ENCODE measurements at places on chromosomes 4 and X.

DNA sequence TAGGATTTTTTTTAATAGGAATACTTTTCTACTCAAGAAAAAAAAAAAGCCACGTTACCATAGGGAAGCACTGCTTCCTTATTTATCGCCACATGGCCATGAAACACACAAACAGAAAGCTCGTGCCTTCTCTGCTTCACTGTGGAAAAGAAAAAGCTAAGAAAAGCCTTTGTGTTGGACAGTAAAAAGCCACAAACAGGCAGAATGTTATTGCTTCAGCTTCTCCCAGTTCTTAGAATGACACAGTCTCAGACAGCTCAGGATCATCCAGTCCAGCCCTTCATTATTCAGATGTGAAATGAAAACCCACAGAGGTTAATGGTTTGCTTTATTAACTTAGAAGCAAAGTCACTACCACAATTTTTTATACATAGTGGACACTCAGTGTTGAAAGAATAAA lies 181.6 kb upstream of the NOCT start:
- DNase-seq: no peak

- peak; percentile 39 for DNase-seq
Observed at GRCh38 chr4:17324386-17324830, 187.5 kb downstream of the QDPR start.

DNA sequence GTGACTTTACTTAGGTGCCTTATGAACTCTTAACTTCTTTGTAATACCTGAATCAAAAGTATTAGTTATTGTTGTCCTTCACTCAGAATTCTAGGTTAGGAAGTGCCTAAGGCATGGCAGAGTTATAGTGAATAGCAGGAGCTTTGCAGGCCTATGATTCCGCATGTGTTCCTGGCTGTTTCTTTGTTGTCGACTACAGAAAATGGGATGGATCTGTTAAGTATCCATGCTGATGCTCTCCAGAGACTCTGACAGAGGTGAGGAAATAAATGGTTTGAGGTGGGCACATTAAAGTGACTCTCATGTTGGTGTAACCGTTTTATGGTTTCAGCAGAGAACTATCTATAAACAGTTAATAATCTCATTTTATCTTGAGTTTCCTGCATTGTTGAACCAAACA lies 1601.3 kb downstream of the PCDH7 start:
- DNase-seq: no peak

DNA sequence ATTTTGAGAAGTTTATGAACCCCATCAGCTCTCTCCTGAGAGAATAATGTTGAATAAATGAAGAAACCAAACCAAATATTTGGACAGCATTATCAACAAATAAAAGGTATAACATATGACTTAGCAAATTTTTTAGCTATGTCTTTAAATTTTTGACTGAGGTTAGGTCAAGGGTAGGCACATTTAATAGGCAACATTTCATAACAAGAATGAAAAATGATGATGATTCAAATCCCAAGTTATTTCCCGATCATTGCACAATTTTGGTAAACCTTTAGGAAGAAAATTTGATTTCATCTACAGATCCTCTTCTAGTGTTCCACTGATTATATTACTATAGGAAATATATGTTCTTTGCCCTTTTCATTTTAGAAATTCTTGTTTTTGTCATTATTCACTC lies 123.7 kb upstream of the TLR3 start:
- DNase-seq: peak; percentile 1

DNA sequence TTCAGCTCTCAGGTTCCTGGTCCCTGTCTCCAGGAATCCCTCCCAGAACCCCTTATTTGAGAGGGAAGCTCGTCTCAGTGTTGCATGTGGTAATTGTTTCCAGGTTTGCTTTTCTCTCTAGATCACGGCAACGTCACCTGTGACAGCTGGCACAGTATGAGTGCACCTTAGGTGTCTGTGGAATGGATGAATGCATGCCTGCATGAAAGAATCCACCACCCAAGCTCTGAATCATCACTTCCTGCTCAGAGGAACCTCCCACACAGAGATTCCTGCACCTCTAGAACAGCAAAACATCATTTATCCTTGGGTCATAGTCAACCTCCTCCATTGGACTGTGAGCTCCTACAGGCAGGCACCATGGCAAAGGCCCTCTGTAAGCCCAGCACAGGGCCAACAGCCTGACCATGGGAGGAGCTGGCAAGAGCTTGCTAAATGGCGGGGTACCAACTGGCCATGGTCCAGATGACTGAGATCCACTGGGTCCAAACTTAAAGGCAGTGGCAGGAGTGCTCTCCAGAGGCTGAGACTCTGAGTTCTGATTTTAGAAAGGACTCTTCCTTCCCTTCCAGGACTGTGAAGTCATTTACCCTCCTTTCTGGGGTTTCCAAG lies 116.2 kb downstream of the SLC2A9 start:
- DNase-seq: no peak

DNA sequence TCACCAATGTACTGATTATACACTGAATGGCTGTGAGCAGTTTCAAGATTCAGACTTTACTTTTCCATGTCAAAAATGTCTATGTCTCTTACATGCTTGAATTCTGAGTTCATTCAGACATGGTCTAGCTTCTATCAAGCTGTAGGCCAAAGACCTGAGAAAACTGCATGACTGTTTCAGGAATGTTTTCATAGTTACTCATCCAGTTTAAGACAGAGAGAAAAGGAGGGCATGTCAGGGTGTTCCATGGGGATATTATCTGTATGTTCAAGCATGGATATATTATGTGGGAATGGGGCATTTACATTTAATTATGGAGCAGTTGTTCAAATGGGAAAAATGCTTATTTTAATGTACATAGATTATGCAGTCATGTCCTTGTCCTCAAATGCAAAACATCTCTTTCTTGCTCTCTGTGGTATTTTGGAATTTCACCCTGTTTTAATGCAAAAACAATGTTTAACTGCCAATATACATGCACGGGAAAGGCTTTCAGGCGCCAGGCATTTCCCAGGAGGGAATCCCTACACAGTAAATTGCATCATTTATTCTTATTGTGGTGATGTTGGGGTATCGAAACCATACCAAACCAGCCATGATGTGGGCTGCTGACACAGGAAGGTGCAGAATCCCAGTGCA lies 429.1 kb upstream of the INTU start:
- DNase-seq: peak; percentile 48

GRCh38 chr4:14025891-14026290 lies 398.4 kb upstream of the BOD1L1 start:
- no peak for DNase-seq
